CD4-positive, CD25-positive, alpha-beta regulatory T cell (primary cell): ENCODE measurements at places on chromosomes 6 and 20.

- DNase-seq, result no peak
Observed at GRCh38 chr6:151292974-151293687, 53.4 kb downstream of the AKAP12 start.

DNA sequence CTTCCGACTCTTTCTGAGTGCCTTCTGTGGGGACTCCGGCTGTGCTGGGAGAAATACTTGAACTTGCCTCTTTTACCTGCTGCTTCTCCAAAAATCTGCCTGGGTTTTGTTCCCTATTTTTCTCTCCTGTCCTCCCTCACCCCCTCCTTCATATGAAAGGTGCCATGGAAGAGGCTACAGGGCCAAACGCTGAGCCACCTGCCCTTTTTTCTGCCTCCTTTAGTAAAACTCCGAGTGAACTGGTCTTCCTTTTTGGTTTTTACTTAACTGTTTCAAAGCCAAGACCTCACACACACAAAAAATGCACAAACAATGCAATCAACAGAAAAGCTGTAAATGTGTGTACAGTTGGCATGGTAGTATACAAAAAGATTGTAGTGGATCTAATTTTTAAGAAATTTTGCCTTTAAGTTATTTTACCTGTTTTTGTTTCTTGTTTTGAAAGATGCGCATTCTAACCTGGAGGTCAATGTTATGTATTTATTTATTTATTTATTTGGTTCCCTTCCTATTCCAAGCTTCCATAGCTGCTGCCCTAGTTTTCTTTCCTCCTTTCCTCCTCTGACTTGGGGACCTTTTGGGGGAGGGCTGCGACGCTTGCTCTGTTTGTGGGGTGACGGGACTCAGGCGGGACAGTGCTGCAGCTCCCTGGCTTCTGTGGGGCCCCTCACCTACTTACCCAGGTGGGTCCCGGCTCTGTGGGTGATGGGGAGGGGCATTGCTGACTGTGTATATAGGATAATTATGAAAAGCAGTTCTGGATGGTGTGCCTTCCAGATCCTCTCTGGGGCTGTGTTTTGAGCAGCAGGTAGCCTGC, 4.8 kb downstream of the PIM1 start:
- DNase-seq, result no peak

DNA sequence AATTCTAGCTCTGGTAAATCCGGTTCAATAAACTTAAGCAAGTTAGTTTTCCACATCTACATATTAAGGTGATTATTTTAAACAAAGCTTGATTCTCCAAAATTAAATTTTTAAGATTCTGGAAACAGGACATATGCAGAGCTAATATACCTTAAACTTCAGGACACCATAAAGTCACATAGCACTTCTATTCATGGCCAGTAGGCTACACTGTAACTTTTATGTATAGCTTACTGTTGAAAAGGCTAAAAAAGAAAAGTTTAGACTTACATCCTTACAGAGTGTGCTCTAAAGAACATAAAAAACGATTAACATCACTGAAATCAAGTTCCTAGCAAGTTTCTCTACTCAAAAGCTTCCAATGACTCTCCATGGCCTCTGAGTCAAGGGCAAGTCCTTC, 224.7 kb downstream of the PTPRK start:
- DNase-seq, result no peak

DNA sequence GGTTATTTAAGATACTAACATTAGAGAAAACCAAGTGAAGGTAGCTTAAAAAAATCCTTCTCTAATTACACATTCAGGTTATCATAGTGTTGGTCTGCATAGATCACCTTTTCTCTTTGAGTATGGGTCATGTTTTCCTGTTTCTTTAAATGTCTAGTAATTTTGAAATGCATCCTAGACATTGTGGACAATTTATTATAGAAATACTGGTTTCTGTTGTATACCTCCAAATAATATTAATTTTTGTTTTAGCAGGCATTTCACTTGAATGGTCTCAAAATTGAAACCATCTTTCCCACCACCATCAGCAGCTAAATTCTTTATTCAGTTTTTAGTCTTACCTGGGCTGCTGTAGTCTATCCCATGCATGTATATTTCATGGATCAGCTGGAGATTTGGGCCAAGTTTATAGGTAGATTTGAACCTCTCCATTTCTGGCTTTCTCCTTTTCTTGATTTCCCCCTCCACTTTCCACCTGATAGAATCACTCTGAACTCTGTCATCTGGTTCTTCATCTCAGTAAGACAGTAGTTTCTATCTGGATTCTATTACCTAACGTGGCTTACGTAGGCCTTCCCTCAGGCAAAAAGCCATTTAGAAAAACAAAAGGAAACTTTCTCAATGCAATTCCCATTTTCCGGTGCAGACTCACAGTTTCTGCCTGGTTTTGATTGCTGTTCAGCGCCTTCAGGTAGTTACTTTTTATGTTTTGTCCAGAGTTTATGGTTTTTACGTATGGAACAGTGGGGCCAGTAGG, 52.3 kb downstream of the ZFAND3 start:
- DNase-seq, result no peak

DNA sequence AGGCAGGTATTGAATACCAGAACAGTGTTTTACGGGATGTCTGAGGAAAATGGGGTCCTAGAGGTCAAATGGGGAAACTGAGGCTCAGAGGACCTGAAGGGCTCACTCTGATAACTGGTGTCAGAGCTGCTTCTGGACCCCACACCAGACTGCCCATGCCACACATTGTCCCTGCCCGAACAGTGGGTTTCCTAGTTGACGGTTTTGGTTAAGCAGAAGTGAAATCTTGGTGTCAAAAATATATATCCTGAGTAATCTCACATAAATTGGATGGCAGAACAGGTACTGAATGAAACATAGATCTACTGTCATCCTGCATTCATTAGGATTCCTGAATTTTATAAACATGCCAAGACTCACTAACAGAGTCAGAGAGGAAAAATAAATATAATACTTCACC, 16.3 kb downstream of the NOX3 start:
- DNase-seq, result no peak

- DNase-seq, result no peak
Observed at GRCh38 chr20:9223296-9223695, 154.4 kb downstream of the PLCB4 start.

- no peak for DNase-seq
Observed at GRCh38 chr6:167778497-167779128, 48.1 kb upstream of the AFDN start.

DNA sequence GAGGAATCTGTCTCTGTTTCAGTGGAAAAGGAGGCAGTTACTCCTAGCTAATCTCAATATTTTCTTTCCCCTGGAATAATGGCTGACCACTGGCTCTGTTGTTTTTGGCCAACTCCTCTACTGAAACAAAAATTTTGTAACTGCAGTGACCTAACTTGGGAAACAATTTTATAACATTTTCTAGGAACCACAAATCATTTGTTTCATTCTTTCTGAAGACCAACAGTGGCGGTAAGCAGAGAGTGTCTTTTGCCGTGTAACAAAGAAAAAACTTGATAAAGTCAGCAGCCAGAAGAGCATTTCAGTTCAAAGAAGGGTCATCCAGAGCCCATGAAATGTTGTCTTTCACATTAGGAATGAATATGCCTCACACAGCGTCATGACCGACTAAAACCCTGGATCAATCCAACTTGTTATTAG, 11.8 kb upstream of the BFSP1 start:
- DNase-seq, result no peak

DNA sequence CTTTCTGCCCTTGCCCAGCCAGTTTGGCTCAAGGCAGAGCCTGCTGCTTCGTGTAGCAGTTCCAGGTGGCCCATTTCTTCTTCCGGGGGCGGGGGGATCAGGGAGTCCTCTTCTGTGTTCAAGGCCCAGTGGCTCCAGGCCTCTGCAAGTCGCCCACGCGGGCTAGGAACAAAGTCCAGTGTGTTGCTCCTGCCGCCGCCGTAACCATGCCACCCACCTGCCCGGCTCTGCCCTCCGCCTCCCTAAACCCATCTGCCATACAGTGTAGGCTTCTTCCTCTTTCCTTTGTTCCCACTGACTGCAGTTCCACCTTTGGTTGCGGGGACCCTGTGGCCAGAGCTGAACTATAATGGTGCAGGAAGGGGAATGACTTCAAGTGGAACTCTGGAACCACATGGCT, 43.9 kb upstream of the SRF start:
- DNase-seq, result no peak

DNA sequence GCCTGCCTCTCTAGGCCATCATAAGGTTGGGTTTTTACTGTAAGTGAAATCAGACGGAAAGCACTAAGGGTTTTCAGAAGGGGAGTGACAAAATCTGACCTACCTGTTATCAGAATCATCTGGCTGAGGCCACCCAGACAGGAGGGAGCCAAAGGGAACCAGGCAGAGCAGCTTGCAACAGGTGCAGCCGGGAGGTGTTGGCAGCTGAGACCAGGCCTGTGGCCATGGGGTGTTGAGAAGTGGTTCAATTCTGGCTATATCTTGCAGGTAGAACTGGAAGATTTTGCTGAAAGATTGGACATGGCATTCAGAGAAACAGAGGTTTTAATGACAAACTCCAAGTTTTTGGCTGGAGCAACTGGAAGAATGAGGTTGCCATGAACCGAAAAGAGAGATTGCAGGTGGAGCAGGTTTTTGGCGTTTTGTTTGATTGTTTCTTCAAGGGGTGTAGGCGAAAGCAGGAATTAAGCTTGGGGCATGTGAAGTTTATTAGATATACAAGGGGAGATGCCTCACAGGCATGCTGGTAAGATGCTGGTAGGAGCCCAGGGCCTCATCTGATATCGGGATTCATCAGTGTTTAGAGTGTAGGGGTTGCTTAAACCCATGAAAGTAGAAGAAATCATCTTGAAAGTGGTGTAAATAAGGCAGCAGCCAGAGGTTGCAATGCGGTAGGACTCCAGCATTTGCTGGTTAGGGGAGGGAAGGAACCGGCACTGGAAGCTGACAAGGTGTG, 35.1 kb upstream of the MAP3K4 start:
- DNase-seq, result no peak

DNA sequence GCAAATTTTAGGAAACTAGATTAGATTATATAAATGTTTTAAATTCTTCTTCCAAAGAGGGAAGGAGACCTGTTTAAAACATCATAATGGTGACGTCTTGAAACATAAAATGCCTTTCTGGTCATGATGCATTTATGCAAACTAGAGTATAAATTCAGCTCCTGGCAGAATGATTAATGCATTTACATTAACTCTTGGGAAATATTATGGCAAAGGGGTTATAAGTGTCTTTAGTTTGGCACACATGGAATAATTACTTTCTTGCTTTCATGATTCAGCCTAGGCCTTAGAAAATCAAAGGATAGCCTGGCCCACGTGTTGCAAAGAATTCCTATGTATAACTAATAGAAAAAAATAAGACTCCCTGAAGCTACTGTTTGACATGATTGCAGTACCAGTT, 639.2 kb downstream of the RFPL4B start:
- DNase-seq, result no peak
